ENCODE measurements at places on chromosomes 1 and 21.
A peak's percentile ranks its signal among the peaks of the same experiment; 100 is the strongest.

GRCh38 chr1:87058343-87058649, 143.9 kb downstream of the HS2ST1 start:
- DNase-seq: no peak

- DNase-seq: no peak
Measured at GRCh38 chr1:13535227-13535626, 21.4 kb upstream of the LRRC38 start.

DNA sequence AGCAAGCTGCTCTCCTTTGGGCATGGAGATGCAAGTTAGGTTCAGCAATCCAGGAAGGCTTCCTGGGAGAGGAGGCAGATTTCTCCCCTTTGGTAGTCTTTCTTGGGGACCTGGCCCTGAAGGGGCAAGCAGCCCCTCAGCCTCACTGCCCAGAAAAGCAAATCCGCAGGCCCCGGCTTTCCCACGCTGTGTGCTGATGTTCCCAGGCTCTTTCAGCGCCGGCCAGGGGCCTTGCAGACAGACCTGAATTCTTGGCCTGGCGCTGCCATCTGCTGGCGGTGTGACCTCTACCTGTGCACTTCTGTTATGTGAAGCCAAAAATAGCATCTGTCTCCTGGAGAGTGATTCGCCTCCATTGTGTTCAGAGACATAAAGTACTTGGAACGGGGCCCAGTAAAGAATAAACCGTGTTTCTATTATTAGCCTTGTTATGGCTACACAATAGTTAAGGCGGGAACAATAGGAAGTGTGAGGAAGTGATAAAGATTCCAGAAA, 64.8 kb downstream of the ALPL start:
- DNase-seq: peak; percentile 87

GRCh38 chr1:88063605-88064004, 620.5 kb upstream of the PKN2 start:
- DNase-seq: no peak

- no peak for DNase-seq
Measured at GRCh38 chr1:11946647-11947046, 12.1 kb downstream of the PLOD1 start.

- peak; percentile 50 for DNase-seq
Measured at GRCh38 chr1:48688102-48688760, 88.5 kb downstream of the BEND5 start.

DNA sequence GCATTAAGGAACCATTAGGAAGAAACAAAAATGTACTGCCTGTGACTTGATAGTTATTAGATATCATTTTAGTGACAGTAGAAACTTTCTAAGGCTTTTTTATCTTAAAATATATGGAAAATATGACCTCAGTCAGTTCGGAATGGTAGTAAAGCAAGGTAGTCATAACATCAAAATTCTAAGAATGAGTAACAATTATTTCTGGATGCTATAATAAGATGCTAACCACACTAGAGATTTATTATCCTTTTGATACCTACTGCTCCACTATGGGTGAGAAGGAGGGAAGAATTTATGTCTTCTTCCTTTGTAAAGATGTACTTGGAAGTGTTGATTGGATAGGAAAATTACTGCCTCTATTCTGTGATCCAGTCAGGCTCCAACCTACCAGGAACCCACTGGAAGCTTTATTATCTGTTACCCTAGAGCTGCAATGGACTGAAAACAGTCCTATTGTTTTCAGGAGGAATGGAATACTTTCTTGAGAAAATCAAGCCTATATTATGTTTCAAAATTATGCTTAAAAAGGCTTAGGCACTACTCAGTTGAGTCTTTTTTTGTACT, 8.8 kb downstream of the FMN2 start:
- DNase-seq: no peak

DNA sequence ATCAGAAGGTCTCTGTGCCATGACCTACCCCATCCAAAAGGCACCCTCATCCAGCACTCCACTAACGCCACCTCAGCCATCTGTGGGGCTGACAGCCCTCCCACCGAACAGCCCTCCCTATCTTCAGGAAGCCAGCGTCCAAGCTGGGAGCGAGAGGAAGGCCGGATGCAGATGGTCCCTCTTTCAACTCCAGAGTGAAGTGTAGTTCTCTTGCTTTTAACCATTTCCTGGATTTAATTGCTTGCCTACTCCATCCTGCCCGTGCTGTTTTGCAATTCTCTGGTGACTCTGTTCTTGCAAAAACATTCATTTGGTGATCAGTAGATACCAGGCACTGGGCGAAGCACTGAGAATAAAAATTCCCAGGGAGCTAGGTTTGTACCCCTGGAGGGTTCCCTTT, 8.2 kb upstream of the DYRK1A start:
- no peak for DNase-seq

- DNase-seq: peak; percentile 81
Measured at GRCh38 chr1:201539561-201540431, 869 bp downstream of the NAV1 start.

DNA sequence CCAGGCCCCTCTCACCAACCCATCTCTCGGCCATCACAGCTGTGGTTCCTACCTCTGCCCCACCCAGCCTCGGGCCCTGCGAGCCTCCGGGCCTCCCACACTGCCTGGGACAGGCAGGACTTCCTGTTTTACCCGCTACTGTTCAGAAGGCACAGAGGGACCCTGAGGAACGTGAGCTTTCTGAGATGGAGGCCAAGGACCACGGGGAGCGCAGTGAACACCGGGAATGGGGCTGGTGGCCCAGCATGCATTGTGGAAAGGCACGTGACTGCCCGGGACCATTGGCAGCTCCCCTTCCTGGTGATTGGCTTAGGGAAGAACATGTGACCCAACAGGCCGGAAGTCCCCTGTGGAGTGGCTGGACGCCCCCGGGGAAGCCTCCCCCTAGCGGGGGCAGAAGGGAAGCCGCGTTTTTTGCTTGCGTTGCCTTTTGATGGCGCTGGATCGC, 7.0 kb downstream of the S100B start:
- DNase-seq: no peak

DNA sequence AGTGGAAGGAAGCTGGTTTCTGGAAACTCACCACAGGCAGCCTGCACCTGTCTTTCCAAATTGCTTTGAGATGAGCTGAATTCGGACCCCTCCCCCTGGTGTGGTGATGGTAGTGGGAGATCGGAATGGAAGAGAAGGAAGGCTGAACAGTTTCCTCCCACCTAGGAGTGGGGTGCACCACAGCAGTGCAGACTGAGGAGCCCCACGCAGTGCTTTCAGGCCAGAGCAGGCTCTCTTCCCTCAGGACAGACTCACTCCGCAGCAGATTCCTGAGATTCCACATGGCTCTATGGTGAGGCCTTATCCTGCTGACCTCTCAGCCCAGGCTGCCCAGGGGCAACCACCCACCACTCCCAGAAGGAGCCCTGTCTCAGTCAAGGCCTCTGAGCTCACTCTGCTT, 80.9 kb downstream of the ATP1A1 start:
- no peak for DNase-seq

- DNase-seq: no peak
Measured at GRCh38 chr1:157472056-157472701, 80.1 kb downstream of the FCRL5 start.

GRCh38 chr1:36533897-36534296, 51.2 kb upstream of the CSF3R start:
- no peak for DNase-seq

DNA sequence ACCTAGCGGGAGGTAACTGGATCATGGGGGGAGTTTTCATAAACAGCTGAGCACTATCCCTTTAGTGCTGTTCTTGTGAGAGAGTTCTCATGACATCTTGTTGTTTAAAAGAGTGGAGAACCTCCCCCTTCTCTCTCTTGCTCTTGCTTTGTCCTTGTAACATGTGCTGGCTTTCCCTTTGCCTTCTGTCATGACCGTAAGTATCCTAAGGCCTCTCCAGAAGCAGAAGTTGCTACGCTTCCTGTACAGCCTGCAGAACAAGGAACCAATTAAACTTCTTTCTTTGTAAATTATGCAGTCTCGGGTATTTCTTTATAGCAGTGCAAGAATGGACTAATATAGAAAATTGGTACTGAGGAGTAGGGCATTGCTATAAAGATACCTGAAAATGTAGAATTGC, 515.6 kb downstream of the NEGR1 start:
- no peak for DNase-seq

GRCh38 chr1:204074274-204075138, 1.6 kb downstream of the SOX13 start:
- peak; percentile 86 for DNase-seq

DNA sequence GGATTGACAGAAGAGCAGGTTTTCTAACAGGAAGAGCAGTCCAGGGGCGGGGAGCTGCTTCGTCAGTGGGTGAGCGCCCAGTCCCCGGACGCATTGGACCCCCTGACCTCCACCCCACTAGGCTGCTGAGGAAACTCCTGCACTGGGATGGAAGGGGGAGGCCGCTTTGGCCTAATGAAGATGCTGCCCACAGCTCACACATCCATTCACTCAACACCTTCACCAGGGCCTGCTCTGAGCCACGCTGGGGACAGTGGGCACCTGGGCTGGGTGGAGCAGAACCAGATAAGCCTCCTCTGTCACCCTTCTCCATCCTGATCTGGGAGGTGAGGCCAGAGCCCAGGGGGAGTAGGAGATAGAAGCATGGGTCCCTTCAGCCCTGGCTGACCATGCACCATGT, 13.3 kb downstream of the LRP8 start:
- no peak for DNase-seq

- DNase-seq: peak; percentile 89
Measured at GRCh38 chr1:65066419-65066765, 81.6 kb upstream of the AK4 start.

DNA sequence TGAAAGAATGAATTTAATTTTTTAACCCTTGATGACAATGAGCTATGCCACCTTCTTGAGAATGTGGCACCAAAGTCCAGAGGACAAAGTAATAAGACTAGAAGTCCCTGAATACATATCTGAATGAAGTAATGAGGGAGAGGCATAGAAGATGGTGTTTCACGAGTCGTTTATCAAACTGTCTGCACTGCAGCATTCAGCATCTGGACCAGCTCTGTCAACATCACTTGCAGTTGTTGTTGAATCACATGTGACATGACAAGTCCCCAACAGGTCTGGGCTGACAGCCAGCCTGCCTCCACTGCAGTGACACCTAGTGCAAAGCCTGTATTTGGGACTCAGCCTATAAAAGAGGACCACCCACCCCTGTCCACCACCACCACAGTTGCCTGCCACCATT, 17.3 kb upstream of the GALNT2 start:
- DNase-seq: no peak

- DNase-seq: no peak
Measured at GRCh38 chr1:64121766-64122385, 81.5 kb upstream of the UBE2U start.

DNA sequence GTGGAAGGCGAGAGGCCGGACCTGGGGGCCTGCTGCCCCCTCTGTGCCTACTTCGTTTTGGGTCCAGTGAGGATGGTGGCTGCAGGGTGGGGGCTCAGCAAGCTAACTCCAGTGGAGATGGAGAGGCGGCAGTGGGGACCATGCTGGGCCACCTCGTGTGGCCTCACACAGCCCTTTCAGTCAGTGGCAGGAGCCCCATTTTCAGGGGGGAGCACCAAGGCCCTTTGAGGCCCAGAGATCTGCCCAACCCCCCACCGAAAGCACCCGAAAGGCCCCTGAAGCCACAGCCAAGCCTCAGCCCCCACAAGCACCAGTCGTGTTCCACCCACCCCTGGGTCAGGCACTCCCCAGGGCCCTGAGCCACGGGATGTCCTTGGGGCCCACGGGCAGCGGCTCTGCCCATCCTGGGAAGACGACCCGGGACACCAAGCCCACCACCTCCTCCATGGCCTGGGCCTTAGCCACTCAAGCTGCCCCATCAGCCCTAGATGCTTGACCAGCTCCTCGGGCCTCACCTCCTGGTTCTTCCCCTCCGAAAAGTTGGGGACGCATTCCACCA, 345 bp downstream of the FTCD start:
- no peak for DNase-seq

- DNase-seq: no peak
Measured at GRCh38 chr1:235876402-235876841, 9.7 kb upstream of the LYST start.

DNA sequence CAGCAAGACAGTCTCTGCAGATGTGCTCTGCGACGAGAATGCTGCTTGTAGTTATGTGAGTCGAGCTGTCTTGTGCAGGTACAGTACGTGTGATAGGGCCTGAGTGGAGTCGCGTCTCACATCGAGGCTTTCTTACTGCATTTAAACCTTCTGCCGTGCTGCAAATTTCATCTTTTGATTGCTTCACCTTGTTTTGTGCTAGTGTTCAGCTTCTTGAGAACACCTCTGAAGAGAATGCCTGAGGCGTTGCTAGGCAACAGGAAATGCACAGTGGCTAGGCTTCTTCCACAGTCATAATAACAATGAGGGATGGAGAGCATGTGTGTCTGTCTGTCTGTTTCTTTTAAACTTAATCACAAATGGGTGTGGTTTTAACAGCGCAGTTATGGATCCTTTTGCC, 52.9 kb downstream of the MRPS6 start:
- peak; percentile 56 for DNase-seq

- no peak for DNase-seq
Measured at GRCh38 chr1:231027136-231027925, 12.7 kb downstream of the FAM89A start.

GRCh38 chr1:74753104-74753503, 20.2 kb downstream of the TYW3 start:
- no peak for DNase-seq

DNA sequence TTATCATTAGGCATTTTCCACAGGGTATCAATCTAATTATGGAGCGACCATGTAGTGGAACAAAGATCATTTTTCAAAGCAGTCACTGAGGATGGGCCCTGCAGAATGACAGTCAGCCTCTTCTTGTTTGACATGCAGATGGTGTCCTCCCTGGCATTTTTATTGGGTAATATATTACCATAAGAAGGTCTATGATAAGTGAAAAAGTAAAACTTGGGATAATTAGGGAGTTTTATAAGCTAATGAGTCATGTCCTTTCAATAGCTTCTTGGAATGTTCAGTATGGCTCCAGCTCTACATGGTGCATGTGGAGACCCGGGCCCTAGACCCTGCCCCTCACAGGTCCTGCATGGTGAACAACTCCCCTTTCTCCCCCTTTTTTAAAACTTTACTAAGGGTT, 232.2 kb upstream of the COA6 start:
- no peak for DNase-seq

GRCh38 chr1:103333141-103333540, 192.4 kb upstream of the RNPC3 start:
- no peak for DNase-seq

DNA sequence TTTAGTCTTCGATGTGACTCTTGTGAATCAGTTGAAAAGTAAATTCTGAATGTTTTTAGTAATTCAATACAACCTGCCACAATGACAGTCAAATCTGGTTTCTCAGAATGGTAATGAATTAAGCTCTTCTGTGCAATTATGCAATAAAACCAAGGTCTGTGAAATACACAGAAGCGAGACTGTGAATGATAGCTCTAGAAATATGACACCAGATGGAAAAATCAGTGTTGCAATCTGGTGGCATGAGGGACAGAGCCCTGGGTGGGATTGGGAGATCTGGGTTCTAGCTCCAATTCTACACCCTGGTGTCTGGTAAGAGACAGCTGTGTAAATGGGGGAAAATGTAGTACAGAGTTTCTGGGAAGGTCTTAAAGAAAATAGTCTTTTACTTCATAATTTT, 586.4 kb upstream of the ZRANB2 start:
- DNase-seq: no peak

- DNase-seq: no peak
Measured at GRCh38 chr21:22450507-22450906, 1452.3 kb downstream of the NCAM2 start.

- DNase-seq: peak; percentile 79
Measured at GRCh38 chr1:54335755-54336108, 70.5 kb downstream of the SSBP3 start.

- no peak for DNase-seq
Measured at GRCh38 chr1:101108111-101108500, 82.5 kb upstream of the DPH5 start.
